Activated CD4-positive, alpha-beta T cell treated with anti-CD3 and anti-CD28 coated beads for 36 hours (primary cell): ENCODE measurements at places on chromosomes 16 and 17. TPM values are rescaled to one million over a fixed set of nuclear protein-coding genes. Genes with fewer than 3 reads are reported as not detected.

The ACBD4 gene
- 13.4 TPM for total RNA-seq

The CMTM2 gene
- total RNA-seq, result not detected

The FA2H gene
- not detected for total RNA-seq

The HBA1 gene
- not detected for total RNA-seq

The PSME3IP1 gene
- total RNA-seq, result 111 TPM

The TMEM220 gene
- total RNA-seq, result 1.1 TPM

The PSMD12 gene
- total RNA-seq, result 101 TPM

The PIPOX gene
- 1.8 TPM for total RNA-seq

The ENO3 gene
- total RNA-seq, result 32.9 TPM

The CACNG1 gene
- not detected for total RNA-seq

The BAIAP3 gene
- total RNA-seq, result 1.0 TPM

The CAVIN1 gene
- total RNA-seq, result 4.4 TPM

The DDX28 gene
- total RNA-seq, result 13.7 TPM

The PTX4 gene
- not detected for total RNA-seq

The TEKT1 gene
- not detected for total RNA-seq

The C17orf113 gene
- 0.19 TPM for total RNA-seq

The FOXL1 gene
- total RNA-seq, result not detected

The ABCC12 gene
- not detected for total RNA-seq

The TBC1D28 gene
- not detected for total RNA-seq

The SLC7A5 gene
- 354 TPM for total RNA-seq

The ASIC2 gene
- total RNA-seq, result not detected

The MMP15 gene
- total RNA-seq, result 0.43 TPM

The NXPH3 gene
- 0.09 TPM for total RNA-seq

The SLC38A7 gene
- 6.5 TPM for total RNA-seq

The CIAO2B gene
- total RNA-seq, result 171 TPM

The FBXW10B gene
- 0.83 TPM for total RNA-seq

The LYRM9 gene
- 5.9 TPM for total RNA-seq

The GRIN2A gene
- total RNA-seq, result not detected

The MAPT gene
- total RNA-seq, result 0.75 TPM

The ADAMTS18 gene
- not detected for total RNA-seq

The OR1A1 gene
- not detected for total RNA-seq

The SLC35G6 gene
- total RNA-seq, result not detected

The RCVRN gene
- total RNA-seq, result not detected

The RND2 gene
- total RNA-seq, result 0.05 TPM

The MT1A gene
- 0.74 TPM for total RNA-seq

The NOD2 gene
- 9.3 TPM for total RNA-seq

The TMIGD1 gene
- not detected for total RNA-seq

The NUTF2 gene
- total RNA-seq, result 156 TPM
